Right ventricle myocardium superior (tissue), 1 donor: ENCODE measurements at places on chromosomes 16 and 17. TPM values are rescaled to one million over a fixed set of nuclear protein-coding genes. Genes with fewer than 3 reads are reported as not detected.
A peak's percentile ranks its signal among the peaks of the same experiment; 100 is the strongest.

Gene NPLOC4
- total RNA-seq: 81.1 TPM

Gene NPIPA5
- 5.2 TPM for total RNA-seq

- no peak for DNase-seq
These were observed 44.7 kb downstream of the ABCC1 start for GRCh38 chr16:15993946-15994665.

DNA sequence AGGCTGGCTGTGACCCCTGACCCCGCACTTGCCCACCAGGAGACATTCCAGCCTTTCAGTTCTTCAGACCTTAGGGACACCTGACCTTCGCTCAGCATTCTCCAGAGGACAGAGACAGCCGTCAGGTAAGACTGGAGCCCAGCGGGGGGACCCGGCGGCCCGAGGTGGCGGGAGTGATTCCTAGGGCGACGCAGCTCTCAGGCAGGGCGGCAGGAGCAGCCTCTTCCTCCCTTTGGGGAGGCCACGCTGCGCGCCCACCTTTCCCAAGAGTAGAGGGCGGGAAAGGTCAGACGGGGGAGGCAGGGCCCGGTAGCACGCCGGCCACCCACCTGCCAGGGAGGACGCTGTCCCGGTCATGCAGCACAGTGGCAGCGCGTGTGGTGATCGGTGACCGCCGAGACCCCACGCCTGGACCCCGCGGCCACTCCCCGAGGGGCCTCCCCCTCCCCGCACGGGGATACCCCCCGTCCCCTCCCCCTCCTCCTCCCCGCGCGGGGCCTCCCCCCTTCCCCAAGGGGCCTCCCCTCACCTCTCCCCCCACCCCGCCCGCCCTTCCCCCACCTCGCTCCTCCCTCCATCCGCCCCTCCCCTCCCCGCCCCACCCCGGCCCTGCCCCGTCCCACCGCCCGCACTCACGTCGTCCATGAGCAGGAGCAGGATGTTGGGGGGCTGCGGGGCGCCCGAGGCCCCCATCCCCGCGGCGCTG, 472 bp downstream of the GALNS start:
- no peak for DNase-seq

DNA sequence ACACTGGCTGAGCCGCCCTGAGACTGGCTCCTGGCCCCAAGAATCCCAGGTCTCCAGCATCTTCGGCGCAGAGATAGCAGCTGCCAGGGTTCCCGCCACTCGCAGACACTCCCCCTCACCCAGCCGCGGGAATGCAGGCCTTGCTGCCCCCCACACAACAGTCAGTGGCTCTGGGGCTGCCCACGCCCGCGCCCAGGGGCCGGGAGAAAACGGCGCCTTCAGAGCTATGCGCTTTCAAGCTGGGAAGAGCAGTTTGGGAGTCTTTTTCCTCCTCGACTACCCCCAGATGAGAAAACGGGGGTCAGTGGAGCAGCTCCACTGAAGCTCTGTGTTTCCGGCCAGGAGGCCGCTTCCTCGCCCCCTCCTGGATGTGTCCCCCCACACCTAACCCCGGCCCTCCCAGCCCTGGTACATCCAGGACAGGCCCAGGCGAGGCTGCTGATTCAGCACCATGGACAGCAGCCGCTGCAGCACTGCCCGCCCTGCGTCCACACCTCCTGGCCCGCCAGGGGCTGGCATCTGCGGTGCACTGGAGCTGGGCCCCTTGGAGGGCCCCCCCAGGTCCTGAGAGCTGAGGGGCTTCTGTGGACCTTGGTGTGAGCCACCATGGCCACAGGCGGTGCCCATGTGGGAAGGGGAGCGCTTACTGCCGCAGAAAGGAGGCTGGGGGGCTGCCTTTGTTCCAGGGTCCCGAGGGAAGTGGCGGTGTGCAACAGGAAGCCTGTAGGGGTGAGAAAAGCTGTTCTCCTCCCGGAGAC, 35.7 kb downstream of the CACNA1H start:
- peak; percentile 64 for DNase-seq

- peak; percentile 66 for DNase-seq
These were observed 9.9 kb downstream of the NR1D1 start for GRCh38 chr17:40090237-40091119.

- DNase-seq: no peak
These were observed 17.2 kb downstream of the NUDT7 start for GRCh38 chr16:77739559-77739892.

DNA sequence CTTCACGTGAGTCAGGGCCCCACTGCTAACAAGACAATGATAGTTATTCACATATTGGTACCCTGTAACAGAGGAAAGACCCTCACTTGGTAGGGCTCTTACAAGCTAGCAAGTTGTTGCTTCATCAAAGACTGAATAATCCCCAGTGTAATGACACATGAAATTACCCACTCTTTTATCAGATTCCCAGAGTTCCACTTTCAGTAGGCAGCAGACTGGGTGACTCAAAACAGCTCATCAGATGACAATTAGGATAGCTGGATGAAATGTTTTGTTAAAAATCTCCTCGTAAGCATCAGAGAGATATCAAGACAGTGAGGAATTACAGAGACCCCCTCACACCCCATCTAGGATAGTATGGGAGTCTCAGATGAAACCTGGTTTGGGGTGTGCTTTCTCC, 6.8 kb upstream of the OR1E2 start:
- no peak for DNase-seq
